Non-pigmented ciliary epithelial cell (primary cell): ENCODE measurements at places on chromosomes 12 and 14.
A peak's percentile ranks its signal among the peaks of the same experiment; 100 is the strongest.

GRCh38 chr12:106039242-106039641, 99.5 kb downstream of the NUAK1 start:
- no peak for DNase-seq

DNA sequence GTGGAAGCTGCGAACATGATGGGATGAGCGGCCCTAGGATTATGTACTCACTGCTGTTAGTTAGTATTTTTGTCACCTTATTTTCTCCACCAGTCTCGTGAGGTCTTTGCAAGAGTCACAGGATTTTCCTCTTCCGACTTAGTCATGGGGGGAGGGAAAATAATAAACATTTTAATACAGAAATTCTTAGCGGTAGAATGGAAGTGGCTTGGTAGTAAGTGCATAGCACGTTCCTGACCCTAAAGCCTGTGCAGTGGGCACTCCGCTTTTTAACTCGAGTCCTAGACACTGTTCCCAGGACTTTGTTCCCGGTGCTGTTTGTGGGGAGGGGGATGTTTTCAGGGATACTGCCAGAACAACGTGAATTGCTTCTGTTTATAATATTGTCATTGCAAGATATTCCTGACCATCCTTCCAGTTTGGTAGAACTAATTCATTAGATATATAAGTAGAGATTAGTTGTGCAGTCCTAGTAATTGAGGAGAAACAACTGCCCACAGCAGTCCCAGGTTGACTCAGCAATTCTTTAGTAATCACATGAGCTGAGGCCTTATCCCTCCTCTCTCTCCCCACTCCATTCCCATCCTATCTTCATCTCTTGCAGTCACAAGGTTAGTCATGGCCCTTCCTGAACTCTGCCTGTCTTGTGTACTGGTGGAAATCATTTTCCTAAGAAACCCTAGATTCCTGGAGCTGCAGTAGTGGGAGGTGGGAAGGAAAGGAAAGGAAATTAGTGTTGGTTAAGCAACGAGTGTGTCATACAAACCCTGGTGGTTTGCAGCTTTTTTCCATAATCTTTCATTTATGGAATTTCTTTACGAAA, 799 bp downstream of the SLC38A6 start:
- peak; percentile 81 for DNase-seq

DNA sequence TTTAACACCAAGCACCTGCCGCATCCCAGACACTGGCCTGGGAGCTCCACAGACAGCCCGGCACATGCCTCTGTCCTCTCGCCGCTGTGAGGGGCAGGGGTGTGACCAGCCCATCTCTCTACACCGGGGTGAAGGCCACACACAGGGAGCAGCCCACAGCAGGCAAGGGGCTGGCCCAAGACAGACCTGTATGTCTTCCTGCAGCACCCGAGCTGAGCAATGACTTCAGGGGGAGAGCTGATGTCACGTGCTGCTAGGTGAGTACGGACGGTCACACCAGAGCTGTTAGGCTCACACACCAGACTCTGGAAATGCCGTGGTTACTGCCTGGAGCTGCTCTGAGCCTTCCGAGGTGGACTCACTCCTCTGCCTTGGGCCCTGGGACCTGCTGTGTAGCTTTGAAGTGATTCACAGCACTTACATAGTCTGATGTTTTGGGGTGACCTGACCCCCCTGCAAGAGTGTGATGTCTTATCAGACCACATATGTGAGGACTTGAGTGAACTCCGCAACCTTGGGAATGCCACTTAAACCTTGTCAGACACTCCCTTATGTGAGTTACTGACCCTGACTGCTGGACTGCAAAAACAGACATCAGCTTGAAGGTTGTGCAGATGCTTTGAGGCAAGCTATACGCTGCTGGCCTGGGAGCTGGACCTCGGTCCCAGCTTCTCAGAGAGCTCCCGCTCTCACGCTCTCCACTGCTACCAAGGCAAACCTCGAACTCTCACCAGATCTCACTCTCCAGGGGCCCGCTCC, 1.8 kb downstream of the XRCC3 start:
- DNase-seq, result no peak

DNA sequence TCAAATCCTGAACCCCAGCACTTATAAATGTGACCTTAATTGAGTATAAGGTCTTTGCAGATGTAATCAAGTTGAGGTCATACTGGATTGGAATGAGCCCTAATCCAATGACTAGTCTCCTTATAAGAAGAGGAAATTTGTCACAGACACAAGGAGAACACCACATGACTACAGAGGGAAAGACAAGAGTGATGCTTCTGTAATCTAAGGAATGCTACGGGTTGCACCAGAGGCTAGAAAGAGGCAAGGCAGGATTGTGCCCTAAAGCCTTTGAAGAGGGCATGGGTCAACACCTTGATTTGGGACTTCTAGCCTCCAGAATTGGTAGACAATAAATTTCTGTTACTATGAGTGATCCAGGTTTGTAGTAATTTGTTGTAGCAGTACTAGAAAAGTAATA, 135.0 kb downstream of the FOXG1 start:
- DNase-seq, result no peak

GRCh38 chr12:69179786-69180185, 59.6 kb upstream of the CPSF6 start:
- no peak for DNase-seq

- no peak for DNase-seq
These were observed 3.9 kb upstream of the LRP1 start for GRCh38 chr12:57124261-57124877.

DNA sequence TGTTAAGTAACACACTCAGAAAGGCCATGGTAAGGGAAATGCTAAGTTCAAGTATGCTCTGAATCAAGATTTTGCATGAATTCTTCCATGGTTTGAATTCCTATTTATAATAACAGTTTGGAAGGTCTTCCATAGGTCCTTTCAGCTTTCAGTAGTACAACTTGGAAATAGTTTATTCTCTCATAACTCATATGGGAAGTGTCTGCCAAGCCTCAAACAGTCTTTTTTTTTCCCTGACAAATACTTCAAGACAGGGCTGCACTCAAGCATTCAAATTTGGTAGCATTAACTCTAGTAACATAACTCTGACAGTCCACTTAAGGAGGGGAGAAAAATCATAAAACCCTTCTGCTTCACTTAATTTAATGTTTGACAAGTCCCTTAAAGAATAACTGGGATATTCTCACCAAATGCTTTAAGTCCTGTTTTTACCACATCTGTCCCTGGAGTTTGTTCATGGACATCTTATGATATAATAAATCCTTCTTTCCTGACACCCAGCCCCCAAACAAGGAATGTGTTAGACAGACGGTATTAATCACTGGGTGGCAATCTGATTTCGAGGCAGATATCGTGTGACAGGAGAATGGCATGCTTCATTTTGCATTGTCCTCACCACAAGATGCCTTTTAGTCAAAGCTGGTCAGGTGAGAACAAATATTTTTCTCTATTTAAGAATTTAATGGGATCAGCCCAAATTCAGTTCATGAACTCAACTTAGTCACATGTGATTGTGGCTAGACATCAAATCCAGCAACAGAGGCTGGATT, 165.7 kb downstream of the BMP4 start:
- no peak for DNase-seq

DNA sequence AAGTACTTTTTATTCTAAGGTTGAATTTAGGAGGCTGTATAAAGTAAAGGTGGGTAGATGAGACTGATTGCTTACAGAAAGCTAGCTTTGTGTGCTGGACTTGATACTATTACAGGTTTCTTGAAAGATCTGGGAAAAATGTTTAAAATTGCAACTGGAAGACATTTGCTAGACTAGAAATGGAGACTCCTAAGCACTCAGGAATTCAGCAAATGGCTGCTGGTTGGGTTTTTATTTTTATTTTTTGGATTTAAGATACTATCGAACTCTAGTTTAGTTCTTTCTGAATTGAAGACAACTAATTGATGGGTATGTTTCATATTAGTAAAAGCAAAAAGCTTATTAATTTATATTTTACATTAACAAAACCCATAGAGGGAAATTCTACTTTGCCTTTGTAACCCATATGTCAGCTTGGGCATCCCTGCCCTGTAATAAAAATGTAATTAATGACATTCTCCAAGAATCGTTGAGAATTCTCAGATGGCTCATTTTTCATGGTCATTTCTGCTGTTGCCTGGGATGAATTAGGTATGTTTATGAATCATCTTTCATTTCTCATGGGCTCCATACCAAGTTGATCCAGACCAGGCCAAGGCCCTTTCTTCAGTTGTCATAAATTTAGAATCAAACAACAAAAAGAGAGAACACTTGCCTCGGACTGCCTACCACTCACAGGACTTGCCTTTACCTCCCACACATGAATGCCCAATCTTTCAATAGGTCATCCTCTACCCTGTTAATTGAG, 102.1 kb downstream of the ERGIC2 start:
- DNase-seq, result no peak

GRCh38 chr12:98453070-98453469, 62.3 kb upstream of the TMPO start:
- DNase-seq, result no peak

- no peak for DNase-seq
These were observed 624 bp upstream of the PWP1 start for GRCh38 chr12:107684990-107685359.

GRCh38 chr14:36717363-36717762, 55.7 kb downstream of the PAX9 start:
- DNase-seq, result no peak

DNA sequence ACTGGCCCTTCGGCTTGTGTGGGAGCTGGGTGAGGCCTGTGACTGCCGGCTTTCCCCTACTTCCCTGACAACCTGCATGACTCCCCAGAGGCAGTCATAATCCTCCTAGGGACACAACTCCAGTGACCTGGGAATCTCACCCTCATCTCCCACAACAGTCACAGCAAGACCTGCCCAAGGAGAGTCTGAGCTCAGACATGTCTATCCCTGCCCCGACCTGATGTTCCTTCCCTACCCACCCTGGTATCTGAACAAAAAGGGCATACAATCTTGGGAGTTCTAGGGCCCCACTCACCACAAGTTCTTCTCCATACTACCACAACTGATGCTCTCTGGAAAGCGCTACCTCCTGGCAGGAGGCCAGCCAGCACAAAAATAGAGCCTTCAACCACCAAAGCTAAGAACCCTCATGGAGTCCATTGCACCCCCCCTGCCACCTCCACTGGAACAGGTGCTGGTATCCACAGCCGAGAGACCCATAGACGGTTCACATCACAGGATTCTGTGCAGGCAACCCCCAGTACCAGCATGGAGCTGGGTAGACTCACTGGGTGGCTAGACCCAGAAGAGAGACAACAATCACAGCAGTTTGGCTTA, 16.8 kb downstream of the ATP23 start:
- DNase-seq, result no peak

- no peak for DNase-seq
These were observed 18.2 kb downstream of the CD9 start for GRCh38 chr12:6218347-6218925.

- DNase-seq, result no peak
These were observed 222.5 kb upstream of the CNTN1 start for GRCh38 chr12:40469736-40470135.

- no peak for DNase-seq
These were observed 344.0 kb downstream of the BCL11B start for GRCh38 chr14:98927986-98928385.

DNA sequence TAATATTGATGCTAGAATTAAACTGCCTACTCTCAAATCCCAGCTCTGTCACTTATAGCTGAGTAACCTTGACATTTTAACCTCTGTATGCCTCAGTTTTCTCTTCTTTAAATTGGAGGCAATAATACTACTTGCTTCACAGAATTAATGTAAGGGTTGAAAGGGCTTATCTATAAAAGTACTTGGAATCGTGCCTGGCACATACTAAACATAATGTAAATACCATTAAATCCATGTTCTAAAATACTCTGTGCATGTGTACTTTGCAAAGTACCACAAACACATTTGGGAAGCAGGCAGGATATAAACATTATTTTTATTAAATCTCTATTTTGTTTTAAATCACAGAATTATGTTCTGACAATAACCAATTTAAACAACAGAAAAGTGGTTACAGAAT, 41.9 kb downstream of the DYRK4 start:
- DNase-seq, result no peak

- DNase-seq, result peak; percentile 60
These were observed 57.5 kb downstream of the CALM1 start for GRCh38 chr14:90454041-90455000.

DNA sequence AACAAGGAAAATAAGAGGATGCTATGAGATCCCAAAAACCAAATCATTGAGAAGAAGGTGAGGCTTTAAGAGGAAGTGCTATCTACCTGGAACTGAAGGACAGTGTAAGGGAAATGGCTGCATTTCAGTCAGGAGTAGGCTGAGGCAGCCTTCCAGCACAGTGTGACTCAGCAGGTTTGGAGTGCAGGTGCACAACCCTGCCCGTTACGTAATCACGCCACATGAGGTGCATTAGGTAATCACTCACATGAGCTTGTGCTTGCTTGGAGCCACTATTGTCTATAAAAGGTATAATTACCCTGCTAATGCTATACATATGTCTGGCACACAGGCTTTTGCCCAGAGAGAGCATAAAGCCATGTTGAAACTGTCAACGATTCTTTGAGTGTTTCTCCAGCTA, 74.9 kb downstream of the DIO2 start:
- DNase-seq, result no peak

DNA sequence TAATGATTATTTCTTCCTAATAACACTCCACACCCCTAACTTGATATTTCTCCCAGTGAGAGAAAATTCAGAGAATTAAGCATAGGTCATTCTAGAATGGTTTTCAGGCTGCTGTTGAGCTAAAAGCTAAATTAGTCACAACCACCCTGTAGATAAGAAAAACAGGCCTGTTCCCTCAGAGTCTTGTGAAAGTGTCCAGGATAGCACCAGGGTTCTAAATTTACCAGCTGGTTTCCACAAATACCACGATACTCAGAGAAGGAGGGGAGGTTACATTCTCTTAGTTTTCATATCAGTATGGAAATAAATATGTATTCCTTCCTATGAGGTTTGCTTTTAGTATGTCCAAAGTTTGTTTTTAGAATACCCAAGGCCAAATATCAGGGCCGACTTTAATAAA, 66.0 kb upstream of the YARS2 start:
- DNase-seq, result no peak

- DNase-seq, result no peak
These were observed 18.7 kb downstream of the MANSC1 start for GRCh38 chr12:12331244-12331771.

- DNase-seq, result no peak
These were observed 193.4 kb upstream of the NOVA1 start for GRCh38 chr14:26791117-26791806.

- DNase-seq, result no peak
These were observed 21.6 kb downstream of the SPATS2 start for GRCh38 chr12:49388682-49389386.

DNA sequence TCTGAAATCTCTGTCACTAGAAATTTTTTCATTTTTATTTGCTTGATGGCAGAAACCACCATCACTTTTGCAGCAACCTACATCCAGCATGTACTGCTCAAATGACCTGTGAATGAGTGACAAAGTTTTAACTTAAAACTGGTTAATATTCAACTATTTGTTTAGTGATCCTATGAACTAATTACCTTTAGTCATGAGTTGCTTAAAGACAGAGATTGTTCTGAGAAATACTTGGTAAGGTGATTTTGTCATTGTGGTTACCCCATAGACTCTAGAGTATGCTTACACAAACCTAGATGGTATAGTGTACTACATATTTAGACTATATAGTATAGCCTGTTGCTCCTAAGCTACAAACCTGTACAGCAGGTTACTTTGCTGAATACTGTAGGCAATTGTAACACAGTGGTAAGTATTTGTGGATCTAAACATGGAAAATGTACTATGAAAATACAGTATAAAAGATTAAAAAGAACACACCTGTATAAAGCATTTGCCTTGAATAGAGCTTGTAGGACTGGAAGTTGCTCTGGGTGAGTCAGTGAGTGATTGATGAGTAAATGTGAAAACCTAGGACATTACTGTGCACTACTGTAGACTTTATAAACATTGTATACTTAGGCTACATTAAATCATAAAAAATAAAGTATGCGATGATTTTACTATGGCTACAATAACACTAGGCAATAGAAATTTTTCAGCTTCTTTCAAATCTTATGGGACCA, 256.6 kb upstream of the PPFIA2 start:
- DNase-seq, result no peak
